Tibial artery (tissue), 4 donors: ENCODE measurements at places on chromosomes 7 and 10.

DNA sequence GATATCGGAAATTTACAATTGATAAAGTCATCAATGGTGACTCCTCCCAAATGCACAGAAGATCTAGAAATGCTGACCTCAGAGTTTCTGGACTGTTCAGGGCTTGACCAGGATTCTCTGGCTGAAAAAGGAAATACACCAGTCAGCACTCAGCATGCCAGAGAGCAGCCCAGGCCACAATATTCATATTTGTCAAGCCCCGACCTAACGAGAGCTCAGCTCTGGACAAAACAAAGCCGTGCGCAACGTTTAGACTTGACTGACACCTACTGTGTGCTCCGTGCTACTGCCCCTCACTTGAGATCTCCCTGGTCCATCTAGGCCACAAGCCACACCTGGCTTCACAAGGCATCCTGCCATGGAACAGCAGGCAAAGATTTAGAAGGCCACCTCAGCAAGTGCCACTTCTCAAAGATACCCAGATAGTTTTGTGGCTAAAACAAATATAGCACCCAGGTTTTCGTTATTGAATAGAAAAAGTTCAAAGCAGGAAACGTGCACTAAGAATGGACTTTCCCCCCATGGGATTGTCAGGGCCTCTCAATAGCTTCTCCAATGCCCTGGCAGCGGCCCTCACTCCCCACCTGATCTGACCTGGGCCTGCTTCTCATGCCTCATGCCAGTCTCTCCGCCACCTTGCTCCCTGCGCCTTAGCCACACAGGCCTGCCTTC, 218.3 kb downstream of the FAM107B start:
- no peak for DNase-seq
- no peak overlapping the region for H3K27ac ChIP-seq
- H3K27me3 ChIP-seq, result no peaks in the 10 kb centered on the region
- H3K4me3 ChIP-seq, result no peak overlapping the region
- H3K4me1 ChIP-seq, result peaks cover 10% of the 10 kb centered on the region

DNA sequence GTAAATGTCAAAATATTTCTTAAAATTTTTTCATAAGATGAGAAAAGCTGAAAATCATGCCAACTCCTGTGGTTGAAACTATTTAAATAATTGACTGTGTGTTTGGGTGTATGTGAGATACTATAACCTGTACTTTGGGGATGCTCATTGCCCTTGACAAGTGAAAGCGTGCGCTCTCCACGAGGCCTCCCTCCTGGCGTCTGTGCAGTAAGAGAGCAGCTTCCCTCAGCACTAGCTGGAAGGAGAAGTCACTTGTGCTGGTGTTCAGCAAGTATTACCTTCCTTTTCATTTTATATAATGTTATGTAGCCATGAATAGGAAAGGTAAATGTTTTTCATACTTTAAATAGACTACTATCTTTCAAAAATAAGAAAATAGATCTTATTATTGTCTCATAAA, 118.9 kb downstream of the ZEB1 start:
- H3K27me3 ChIP-seq, result no peaks in the 10 kb centered on the region
- no peak for DNase-seq
- no peak overlapping the region for H3K27ac ChIP-seq
- H3K36me3 ChIP-seq, result peaks cover 3% of the 10 kb centered on the region

GRCh38 chr10:105718207-105718995, 1077.3 kb downstream of the SORCS3 start:
- H3K27ac ChIP-seq, result no peak overlapping the region
- H3K4me3 ChIP-seq, result no peak overlapping the region
- H3K4me1 ChIP-seq, result no peaks in the 10 kb centered on the region

DNA sequence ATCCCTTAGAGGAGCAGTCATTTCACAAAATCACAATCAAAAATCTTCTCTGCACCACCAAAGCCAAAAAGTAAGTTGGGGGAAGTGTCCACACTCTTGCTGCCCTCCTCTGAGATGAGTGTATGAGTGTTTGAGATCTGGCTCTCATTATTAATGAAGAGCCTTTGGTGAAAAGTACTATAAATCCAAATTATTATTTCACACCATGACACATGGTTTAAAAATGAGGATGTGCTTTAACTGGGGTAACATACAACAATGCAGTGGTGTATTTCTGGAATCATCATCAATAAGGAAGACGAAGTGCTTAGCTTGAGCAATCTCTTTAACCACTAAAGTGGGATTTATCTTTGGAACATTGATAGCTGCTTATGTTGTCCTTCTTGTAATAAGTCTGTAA, 114.2 kb upstream of the ADAM12 start:
- no peak for DNase-seq
- no peak overlapping the region for H3K27ac ChIP-seq
- peaks cover 3% of the 10 kb centered on the region for H3K27me3 ChIP-seq
- H3K4me1 ChIP-seq, result no peaks in the 10 kb centered on the region
- H3K4me3 ChIP-seq, result no peak overlapping the region

DNA sequence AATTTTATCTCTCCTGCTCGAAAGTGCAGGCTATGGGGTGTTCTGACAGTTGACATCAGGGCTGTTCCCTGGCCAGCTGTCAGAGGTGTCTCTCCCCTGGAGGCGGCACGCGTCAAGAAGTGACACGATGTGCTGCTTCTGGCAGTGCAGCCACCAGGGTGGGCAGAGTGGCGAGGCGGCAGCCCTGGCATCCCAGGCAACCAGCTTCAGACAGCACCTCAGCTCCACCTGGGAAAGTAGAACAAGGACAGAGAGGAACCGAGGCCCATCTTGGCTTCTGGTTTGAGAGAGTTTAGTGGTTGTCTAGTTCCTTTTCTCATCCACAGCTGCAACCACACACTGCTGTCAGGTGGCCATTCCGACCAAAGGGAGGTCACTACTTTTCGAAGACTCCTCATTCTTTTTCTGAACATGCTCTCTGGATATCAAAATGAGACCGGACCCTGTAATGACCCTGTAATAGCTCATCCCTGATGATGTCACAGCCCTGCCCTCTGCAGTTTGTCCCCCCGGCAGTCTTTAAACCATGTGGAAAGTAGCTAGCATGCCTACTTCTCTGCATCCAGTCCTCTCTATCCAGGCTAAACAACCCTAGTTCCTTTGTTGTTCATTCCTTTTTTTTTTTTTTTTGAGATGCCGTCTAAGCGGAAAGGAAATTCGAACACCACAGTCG, 381.0 kb upstream of the NRP1 start:
- no peak overlapping the region for H3K27ac ChIP-seq
- DNase-seq, result no peak
- H3K4me1 ChIP-seq, result no peaks in the 10 kb centered on the region

DNA sequence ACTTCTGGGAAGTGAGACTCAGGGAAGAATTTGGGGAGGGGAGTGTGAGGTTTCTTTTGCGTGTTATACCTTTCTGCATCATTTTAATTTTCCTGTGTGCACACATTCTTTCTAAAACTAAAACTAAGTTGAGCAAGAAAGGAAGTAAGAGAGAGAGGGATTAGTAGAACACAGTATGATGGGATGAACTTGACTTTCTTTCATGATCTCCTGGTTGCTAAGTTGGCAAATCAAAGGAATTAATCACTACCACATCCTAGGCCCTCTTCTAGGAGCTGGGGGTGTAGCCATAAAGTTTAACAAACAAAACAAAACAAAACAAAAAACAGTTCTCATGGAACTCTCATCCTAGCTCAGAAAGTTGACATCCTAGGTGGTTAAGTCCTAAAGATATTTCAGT, 19.1 kb upstream of the KDM7A start:
- H3K27ac ChIP-seq, result no peak overlapping the region
- no peak overlapping the region for H3K4me3 ChIP-seq
- no peaks in the 10 kb centered on the region for H3K27me3 ChIP-seq
- no peak for DNase-seq

DNA sequence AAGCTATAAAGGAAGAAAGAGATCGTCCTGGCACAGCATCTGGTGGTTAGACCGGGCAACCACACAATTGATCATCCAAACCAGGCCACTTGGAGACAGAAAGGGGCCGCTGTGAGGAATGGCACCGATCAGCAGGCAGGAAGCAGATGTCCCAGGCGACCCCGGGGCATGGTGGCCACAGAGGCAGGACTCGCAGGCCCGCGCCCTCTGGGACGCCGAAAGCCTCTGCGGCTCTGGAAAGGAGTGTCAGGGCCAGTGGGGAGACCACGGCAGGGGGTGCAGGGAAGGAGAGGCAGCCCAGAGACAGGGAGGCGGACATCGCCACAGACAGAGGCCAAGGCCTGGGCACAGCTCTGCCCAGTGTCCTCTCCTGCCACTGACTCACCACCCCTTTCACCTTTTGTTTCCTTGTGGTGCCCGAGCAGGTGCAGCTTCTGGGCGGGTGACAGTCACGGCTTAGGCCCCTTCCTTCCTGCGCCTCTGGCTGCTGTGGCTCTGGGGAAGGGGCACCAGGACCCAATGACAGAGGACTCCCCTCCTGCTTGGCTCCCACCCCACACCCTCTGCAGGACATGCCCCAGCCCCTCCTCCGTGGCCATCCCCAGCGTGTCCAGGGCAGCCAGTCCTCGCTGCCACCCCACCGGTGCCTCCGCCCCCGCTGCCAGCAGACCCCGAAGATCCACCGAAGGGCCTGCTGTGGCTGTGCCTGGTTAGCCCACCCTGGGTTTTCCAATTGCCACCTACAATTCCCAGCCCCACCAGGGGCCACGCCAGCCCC, 10.9 kb downstream of the STK32C start:
- peak; percentile 48 for DNase-seq
- no peaks in the 10 kb centered on the region for H3K4me1 ChIP-seq
- H3K27ac ChIP-seq, result no peak overlapping the region
- no peak overlapping the region for H3K4me3 ChIP-seq
- peaks cover 62% of the 10 kb centered on the region for H3K27me3 ChIP-seq
- no peaks in the 10 kb centered on the region for H3K36me3 ChIP-seq

GRCh38 chr7:80135309-80136104, 876 bp downstream of the GNAI1 start:
- no peaks in the 10 kb centered on the region for H3K36me3 ChIP-seq
- H3K27ac ChIP-seq, result peak overlapping the region; percentile 98
- H3K27me3 ChIP-seq, result no peaks in the 10 kb centered on the region
- H3K4me1 ChIP-seq, result peaks cover 48% of the 10 kb centered on the region

DNA sequence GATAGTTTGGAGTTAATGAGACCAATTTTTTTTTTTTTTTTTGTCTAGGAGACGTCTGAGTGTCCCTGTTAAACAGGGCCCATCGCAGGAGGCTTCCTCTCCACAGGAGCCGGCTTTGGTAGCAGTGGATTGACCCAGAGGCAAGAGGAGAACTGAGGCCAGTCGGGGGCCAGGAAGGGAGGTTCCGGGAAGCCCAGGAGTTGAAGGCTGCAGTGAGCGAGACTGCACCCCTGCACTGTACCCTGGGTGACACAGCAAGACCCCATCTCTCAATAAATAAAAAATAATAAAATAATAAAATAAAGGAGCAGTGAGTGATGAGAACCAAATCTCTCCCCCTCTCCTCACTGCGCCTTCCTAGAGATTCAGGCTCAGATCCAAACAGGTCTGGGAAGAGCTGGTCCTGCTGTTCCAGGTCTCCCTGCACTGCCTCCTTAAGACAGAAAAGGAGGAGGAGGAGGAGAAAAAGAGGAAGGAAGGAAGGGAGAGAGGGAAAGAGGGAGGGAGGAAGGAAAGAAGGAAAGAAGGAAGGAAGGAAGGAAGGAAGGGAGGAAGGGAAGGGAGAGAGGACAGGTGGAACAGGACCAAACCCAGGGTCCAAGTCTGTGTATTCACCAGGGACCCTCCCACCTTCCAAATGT, 3.5 kb downstream of the MNX1 start:
- no peaks in the 10 kb centered on the region for H3K36me3 ChIP-seq
- no peak overlapping the region for H3K4me3 ChIP-seq
- H3K27ac ChIP-seq, result no peak overlapping the region
- H3K4me1 ChIP-seq, result no peaks in the 10 kb centered on the region

- no peaks in the 10 kb centered on the region for H3K27me3 ChIP-seq
- H3K27ac ChIP-seq, result no peak overlapping the region
- DNase-seq, result no peak
- H3K4me1 ChIP-seq, result peaks cover 1% of the 10 kb centered on the region
- H3K4me3 ChIP-seq, result no peak overlapping the region
Measured at GRCh38 chr10:79259834-79260233, 87.4 kb upstream of the PPIF start.

DNA sequence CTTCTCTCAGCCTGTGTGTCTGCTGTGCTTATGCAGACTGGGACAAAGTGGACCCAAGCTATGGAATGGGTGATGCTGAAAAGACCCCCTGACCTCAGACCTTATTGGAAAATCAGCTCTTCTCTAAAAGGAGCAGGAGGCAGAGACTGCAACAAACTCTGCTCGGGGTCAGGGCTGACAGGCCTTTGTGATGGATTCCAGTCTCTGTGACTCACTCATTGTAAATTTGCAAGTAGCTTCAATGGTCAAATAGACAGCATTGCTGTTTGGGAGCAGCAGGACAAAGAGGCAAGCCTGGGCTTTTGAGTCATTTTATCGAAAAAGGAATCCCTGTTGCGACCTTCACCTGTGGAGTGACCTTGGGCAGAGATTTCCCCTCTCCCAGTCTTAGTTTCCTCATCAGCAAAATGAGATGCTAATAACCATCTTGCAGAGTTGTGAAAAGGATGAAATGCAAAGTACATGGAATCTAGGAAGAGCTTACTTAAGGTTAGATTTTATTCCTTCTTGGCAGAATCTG, 26.1 kb upstream of the GPR26 start:
- H3K4me3 ChIP-seq, result no peak overlapping the region
- no peak overlapping the region for H3K27ac ChIP-seq
- no peaks in the 10 kb centered on the region for H3K4me1 ChIP-seq
- H3K27me3 ChIP-seq, result no peaks in the 10 kb centered on the region
- DNase-seq, result no peak

DNA sequence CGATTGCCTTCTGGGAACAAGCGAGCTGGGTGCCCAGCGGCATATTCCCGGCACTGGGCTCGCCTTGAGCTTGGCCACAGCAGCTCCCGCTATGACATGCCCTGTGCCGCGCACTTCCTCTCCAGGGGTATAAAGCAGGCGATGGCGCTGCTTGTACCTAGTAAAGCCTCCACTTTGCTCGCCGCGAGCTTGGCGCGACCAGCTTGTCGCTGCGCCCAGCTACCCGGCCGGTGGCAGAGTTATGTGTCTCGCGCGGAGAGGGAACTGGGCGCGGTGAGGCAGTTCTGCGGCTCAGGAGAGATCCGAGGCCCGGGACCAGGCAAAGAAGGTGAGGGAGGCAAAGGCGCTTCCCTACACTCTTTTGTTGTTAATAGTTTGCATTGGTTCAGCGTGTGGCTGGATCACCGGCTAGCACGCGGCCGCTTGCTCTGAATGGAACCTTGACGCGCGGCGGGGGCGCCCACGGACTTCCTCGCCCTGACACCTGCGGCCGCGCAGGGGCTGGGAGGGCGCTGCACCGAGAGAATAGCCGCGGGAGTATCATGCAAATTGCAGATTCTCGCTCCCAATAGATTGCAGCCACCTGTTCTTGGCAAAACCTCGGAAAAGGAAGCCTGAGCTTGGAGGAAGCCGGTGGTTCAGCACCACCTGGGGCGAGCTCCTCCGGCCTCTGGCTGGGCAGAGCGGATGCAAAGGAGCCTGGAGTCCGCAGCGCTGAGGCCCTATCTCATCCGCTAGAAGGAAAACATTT, 3.0 kb upstream of the BUB3 start:
- H3K36me3 ChIP-seq, result peaks cover 1% of the 10 kb centered on the region
- no peak for DNase-seq
- H3K4me3 ChIP-seq, result peak overlapping the region; percentile 23
- H3K27ac ChIP-seq, result no peak overlapping the region
- peaks cover 45% of the 10 kb centered on the region for H3K4me1 ChIP-seq
